ENCODE measurements at places on chromosomes 13 and 19. TPM values are rescaled to one million over a fixed set of nuclear protein-coding genes. Genes with fewer than 3 reads are reported as not detected.

DNA sequence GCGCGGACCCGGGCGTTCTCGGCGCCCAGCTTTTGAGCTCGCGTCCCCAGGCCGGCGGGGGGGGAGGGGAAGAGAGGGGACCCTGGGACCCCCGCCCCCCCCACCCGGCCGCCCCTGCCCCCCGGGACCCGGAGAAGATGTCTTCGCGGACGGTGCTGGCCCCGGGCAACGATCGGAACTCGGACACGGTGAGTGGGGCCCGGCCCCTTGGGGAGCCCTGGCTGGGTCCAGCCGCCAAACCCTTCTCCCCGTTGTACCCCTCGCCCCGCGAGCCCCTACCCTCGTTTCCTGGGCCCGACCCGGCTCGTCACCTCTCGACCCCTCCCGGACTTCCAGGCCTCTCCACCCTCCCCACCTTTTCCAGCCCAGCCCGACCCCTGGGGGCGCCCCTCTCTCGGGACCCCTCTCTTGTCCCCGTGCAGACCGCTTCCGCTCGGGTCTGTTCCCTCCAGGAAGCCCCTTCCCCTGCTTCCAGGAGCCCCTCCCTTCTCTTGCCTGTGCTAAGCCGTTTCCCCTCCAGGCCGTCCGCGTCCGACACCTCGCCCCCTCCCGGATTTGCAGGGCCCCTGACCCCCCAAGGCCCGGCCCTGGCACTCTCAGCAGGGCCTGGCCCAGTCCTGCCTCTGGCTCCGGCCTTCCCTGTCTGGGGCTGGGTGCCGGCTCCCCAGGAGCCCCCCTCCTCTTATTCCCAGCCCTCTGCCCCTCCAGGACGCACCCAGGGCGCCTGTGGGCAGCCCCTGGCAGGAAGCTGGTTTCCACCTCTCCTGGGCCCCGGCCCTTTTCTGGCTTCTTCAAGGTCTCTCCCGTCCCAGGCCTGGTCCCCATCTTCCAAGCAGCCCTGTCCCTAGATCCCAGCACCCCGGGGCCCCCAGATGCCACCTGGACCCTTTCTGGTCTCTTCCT lies 632 bp downstream of the MARK4 start:
- no peak for DNase-seq

GRCh38 chr13:99969453-99969918 lies 2.1 kb downstream of the ZIC5 start:
- DNase-seq: no peak

- no peak for DNase-seq
Measured at GRCh38 chr19:35901854-35902661, at the start of gene HCST. Gene HCST, plus strand, starts transcription at chr19:35902529. Its CDS starts 65 bp downstream, at chr19:35902594.

GRCh38 chr19:41435936-41436673 lies 3.6 kb downstream of the DMAC2 start:
- no peak for DNase-seq

The CBLC gene
- 59.1 TPM for total RNA-seq

- DNase-seq: no peak
Measured at GRCh38 chr19:35164418-35164817, 9.9 kb downstream of the FXYD5 start.

The ELSPBP1 gene
- total RNA-seq: not detected

GRCh38 chr13:30821421-30821820 lies 84.7 kb upstream of the MEDAG start:
- no peak for DNase-seq

The PROZ gene
- not detected for total RNA-seq

The CAPN12 gene
- total RNA-seq: 14.9 TPM

GRCh38 chr13:51322826-51323225 lies 16.7 kb upstream of the SERPINE3 start:
- DNase-seq: no peak

GRCh38 chr19:14972676-14973075 lies 7.0 kb downstream of the SLC1A6 start:
- DNase-seq: no peak

The ZNF493 gene
- 33.4 TPM for total RNA-seq

DNA sequence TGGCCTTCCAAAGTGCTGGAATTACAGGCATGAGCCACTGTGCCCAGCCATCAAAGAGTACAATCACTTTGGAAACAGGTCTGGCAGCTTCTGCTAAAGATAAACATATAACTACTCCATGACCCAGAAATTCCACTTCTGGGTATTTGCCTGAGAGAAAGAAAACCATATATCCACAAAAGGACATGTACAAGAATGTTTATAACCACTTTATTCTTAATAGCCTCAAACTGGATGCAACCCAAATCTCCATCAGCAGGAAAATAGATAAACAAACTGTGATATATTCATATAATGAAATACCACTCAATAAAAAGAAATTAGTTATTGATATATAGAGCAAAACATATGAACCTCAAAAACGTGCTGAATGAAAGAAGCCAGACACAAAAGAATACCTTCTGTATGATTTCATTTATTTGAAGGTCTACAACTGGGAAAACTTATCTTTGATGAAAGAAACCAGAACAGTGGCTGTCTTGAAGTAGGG lies 40.5 kb downstream of the TEX26 start:
- DNase-seq: no peak
